NCI-H146 (cell line): ENCODE measurements at places on chromosomes 12 and 14.
A peak's percentile ranks its signal among the peaks of the same experiment; 100 is the strongest.

DNA sequence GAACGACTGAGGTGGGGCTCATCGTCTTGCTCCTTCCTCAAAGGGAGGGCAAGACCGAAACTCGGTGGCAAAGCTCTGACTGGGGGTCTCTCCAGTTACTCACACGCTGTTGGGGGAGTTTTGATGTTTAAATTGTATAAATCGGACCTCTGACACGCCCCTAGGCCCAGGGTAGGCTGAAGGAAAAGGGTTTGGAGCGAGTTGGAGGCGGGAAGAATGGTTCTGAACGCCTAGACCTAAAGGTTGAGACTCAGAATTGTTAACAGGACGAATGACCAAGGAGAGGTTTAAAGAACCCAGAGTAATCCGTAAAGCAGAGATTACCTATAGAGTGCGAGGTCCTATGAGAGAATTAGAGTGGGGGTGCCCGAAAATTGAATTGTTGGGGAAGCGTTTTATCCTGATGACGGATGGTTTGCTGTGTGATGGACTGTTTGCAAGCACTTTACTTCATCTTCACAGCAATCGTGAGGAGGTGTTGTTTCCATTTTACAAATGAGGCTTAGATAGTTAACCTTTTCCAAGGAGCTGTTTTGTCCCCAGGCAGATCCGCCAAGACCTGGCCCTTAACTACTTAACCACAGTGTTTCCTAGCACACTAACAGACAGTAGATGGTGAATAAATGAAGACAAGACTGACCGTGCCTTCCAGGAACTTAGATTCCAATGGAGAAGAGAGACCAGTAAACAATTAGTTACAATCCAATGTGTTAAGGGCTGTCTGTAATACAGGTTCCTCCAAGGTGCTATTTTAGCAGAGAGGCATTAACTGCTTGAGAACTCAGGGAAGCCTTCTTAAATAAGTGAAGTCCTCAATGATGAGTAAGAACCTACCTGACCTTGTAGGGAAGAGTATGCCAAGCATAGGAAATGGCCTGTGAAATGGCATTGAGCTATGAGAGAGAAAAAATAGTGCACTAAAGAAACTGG is 929 bp upstream of the UBE2N start:
- peak; percentile 59 for DNase-seq

DNA sequence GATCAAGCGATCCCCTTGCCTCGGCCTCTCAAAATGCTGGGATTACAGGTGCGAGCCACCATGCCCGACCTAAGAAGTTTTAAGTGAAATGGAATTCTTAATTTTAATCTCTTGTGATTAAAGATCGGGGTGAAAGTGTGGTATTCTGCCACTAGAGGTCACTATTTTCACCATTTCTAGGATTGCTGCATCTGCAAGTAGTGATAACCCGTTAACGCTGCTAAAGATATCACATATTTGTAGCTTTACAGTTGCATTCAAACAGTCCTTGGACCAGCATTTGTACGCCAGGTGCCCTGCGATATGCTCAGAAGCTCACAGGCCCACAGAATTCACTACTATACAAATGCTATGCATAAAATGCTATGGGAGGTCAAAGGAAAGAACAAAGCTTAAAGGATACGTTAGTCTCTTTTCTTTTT is 19.3 kb downstream of the CCDC62 start:
- DNase-seq: peak; percentile 51

DNA sequence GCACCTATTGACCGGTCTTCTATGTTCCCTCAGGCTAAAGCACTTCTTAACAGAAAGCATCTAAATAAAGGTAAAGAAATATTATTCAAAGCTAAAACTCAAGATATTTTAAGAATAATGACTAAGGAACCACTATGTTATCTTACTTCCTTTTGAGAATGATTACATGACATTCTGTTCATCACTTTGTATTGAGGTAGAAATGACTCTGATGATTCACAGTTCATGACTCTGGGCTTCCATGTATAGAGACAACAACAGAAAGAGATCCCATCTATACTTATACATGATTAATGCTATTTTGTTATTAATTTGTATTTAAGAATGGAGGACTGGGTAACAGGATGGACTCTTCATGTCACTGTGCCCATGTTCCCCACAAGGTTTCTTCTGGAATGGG is 218.3 kb upstream of the OR4E1 start:
- DNase-seq: no peak

DNA sequence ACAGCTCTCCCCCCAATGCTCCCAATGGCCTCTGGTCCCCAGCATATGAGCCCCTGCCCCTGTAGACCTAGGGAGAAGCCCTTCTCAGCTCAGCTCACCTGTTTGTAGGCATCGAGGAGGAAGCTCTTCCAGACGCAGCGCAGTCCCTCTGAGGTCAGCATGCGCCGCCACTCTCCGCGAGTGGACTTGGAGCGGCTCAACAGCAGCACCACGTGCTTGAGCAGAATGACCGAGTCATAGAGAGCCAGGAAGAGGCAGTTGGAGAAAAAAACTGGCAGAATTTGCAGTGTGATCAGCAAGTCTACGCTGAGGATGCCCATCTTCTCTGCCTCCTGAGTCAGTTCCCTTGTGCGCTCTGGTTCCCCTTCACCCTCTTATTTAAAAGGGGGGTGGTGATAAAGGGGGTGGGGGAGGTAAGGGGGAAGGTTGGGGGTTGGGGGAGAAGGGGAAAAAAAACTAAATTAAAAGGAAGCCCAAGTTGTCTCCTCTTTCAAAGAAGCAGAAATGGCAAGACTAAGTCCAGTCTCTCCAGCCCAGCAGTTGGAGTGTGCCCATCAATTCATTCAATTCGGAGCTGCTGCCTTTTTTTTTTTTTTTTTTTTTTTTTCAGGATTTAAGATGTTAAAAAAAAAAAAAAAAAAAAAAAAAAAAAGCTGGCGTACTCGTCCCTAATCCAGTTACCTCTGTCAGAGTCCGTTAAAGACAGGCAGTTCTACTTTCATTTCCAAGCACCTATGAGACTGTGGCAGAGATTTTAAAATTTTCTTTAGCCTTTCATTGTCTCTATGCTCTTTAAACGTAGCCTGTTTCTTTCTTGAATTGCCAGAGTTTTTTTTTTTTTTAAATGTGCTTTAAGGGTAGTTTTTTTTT is at the start of gene DIO2:
DIO2 (minus strand) TSS at position 352 of the 870 bp plus-strand sequence; CDS start at position 320, 32 bp downstream.
- DNase-seq: no peak

GRCh38 chr12:6461401-6462233 is 8.9 kb downstream of the VAMP1 start:
- no peak for DNase-seq

DNA sequence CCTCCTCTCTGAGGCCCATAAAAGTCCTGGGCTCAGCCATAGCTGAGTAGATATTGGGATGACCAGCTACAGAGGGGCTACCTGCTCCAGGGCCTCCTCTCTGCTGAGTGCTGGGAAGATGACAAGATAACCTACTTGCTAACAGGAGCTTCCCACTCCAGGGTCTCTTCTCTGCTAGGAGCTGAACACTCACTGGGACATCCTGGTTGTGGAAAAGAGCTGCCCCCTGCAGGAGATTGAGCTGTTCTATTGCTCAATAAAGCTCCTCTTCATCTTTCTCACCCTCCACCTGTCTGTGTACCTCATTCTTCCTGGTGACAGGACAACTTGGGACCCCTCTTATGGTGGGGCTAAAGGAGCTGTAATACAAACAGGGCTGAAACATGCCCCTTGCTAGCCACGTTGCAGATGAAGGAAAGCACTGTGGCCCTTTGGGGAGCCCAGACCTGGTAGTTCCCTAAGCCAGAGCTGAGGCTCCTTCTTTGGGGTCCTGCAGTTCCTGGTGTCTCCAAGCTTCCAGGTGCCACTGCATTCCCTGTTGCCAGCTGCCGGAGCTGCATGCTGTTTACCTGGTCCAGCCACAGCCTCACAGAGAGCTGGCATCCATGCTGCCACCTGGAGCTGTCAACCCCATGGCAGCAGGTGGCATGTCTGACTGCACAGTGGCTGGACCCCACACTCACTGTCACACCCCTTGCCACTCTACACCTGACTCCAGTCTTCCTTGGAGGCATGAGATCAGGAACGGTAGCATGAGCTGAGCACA is 598.5 kb upstream of the LMO3 start:
- DNase-seq: no peak

- no peak for DNase-seq
Measured at GRCh38 chr14:35395283-35395682, 9.3 kb downstream of the NFKBIA start.

GRCh38 chr12:80269803-80270552 is 170.6 kb downstream of the OTOGL start:
- peak; percentile 43 for DNase-seq

DNA sequence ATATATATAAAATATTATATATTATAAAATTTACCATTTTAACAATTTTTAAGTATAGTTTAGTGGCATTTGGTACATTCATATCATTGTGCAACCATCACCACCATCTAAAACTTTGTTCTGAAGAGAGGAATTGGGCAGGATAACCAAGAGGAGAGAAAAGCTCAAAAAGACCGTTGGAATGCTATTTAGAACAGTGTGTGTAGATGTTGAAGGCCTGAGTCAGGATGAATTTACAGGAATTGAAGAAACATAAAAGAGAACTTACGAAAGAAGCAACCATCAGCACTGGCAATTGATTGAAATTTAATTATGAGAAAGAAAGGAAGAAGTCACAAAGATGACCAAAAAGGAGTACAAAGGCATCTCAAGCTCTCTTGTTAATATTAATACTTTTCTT is 196.9 kb upstream of the PWP1 start:
- DNase-seq: no peak

- no peak for DNase-seq
Measured at GRCh38 chr14:55645145-55645544, 65.1 kb downstream of the KTN1 start.

DNA sequence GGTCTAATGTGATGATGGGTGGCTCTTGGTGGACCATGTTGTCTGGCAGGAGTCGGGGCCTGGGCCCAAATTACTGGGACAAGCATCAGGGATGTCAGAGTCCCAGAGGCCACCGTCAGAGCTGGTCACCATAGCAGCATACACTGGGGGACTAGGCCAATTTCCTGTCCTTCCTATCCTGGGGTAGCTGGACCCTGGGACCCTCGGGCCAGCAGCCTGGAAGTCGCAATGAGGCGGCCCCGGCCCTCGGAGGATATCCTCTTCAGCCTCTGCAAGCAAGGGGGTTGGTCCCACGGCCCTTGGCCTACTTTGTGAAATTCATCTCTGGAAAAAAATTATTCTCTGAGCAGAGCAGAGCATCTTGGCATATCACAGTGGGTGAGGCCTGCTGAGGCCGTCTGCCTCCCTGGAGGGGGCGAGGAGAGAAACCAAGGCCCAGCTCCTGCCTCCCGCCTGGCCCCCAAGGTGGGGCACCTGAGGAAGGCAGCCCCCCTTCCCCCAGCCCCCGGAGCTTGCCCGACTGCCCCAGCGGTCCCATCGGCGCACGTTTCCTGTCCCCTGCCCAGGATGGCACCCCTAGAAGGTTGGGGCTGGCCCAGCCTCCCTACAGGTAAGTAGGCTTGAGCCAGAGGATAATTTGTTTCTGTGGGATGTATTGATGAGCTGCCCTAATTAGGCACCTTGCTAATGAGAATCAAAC is 135.0 kb upstream of the MYL2 start:
- DNase-seq: no peak

- DNase-seq: no peak
Measured at GRCh38 chr14:94676495-94677185, 64.4 kb downstream of the SERPINA3 start.

GRCh38 chr12:19185262-19185929 is 55.9 kb downstream of the PLEKHA5 start:
- no peak for DNase-seq

- no peak for DNase-seq
Measured at GRCh38 chr14:104458845-104459244, 120.7 kb upstream of the C14orf180 start.

DNA sequence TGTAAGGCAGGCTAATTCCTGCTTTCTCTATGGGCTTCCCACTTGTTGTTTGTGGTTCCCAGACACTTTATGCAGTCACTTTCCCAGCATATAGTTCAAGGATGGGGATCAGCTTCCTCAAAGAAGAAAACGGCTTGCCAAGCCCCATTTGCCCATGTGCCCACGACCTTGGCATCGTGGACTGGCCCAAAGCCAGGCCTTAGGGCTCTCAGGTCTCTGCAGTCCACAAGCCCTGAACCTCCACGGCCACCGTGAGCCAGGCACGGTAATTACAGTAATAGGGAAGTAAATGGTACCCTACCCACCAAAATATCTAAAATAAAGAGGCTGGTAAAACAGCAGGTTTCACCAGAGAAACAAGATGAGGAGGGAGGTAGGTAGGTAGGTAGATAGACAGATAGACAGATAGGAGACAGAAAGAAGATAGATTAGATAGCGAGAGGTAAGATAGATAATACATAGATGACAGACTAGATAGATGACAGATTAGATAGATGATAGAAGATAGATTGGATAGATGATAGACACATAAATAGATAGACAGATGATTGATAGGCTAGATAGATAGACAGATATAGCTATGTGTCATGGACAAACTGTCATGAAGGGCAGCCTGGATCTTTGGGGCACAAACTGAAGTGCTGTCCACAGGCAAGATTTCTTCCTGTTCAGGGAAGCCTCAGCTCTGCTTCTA is 163.1 kb downstream of the SLC15A4 start:
- no peak for DNase-seq

DNA sequence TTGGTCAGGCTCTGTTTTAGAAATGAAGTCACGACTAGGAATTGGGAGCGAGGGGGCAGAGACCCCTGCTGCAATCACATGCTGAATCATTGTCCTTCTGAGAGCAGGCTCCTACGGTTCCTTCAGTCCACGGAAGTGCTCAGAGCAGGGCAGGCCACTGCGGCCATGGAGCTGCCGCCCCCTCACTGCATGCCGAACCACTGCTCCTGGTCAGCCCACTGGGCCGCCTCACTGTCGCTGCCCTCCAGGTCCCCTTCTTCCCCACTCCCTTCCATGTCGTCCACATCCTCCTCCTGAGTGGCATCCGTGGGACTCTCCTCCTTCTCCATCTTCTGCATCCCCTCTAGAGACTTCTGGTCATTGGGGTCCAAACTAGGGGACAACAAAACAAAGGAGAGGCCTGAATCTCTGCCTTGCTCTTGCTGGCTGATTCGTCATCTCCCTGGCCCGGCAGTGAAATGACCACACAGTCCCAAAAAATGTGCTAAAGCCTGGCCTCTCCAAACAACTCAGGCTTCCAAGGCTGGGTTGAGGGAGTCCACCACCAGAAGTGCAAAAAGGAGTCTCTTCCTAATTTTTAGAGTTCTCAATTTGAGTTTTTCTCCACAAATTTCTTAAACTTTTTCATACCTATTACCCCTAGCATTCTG is 29.4 kb downstream of the ANAPC7 start:
- no peak for DNase-seq

- no peak for DNase-seq
Measured at GRCh38 chr14:65045006-65045405, 57.3 kb downstream of the MAX start.

DNA sequence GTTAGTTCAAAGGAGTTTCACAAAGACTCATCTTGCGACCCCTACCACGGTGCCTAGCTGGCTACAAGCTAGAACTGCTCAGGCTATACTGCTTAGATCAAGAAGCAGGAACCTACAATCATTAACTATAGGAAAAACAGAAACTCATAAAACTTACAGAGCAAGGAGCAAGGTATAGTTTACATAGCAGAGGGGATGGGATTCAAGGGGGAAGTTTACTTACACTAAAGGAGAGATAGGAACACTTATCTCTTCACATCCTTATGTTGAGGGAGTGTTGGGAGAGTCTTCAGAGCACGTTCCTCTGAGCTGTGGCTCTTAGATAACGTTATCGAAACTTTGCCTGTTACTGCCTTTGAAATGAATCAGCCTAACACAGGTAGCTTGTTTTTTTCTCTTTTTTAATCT is 58.1 kb downstream of the FSCB start:
- no peak for DNase-seq
